Effector memory CD4-positive, alpha-beta T cell (primary cell): ENCODE measurements at places on chromosomes 4 and X.

- H3K4me3 ChIP-seq = peak overlapping the region; percentile 21
- no peaks in the 10 kb centered on the region for H3K27me3 ChIP-seq
- peaks cover 48% of the 10 kb centered on the region for H3K4me1 ChIP-seq
- H3K36me3 ChIP-seq = no peaks in the 10 kb centered on the region
These were observed 32.7 kb downstream of the TBC1D14 start for GRCh38 chr4:6942238-6942800.

DNA sequence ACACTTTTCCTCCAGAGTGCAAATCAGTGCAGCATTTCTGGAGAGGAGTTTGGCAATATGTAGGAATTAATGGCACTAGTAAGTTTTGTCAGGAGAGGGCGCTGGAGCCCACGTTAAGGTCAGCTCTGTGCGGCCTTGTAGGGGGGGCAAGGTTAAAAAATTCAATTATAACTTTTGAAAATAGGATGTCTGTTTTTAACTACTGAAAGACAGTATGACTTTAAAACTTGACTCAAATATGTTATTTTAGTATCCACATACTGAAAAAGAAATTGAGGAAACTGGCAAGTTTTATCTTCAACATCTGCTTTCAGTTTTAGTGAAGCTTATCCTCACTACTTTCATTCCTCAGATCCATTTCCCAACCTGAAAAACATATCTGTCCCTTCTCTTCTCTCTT, 30.9 kb upstream of the HSD17B13 start:
- H3K4me1 ChIP-seq = no peaks in the 10 kb centered on the region
- H3K36me3 ChIP-seq = peaks cover 31% of the 10 kb centered on the region
- no peak overlapping the region for H3K27ac ChIP-seq
- DNase-seq = peak; percentile 12
- H3K27me3 ChIP-seq = no peaks in the 10 kb centered on the region

- no peaks in the 10 kb centered on the region for H3K36me3 ChIP-seq
- no peaks in the 10 kb centered on the region for H3K27me3 ChIP-seq
These were observed 34.6 kb downstream of the ATXN3L start for GRCh38 chrX:13285229-13285628.

GRCh38 chr4:24840362-24840761, 45.0 kb downstream of the SOD3 start:
- H3K4me3 ChIP-seq = no peak overlapping the region
- H3K36me3 ChIP-seq = no peaks in the 10 kb centered on the region
- H3K27me3 ChIP-seq = no peaks in the 10 kb centered on the region
- no peak overlapping the region for H3K27ac ChIP-seq

DNA sequence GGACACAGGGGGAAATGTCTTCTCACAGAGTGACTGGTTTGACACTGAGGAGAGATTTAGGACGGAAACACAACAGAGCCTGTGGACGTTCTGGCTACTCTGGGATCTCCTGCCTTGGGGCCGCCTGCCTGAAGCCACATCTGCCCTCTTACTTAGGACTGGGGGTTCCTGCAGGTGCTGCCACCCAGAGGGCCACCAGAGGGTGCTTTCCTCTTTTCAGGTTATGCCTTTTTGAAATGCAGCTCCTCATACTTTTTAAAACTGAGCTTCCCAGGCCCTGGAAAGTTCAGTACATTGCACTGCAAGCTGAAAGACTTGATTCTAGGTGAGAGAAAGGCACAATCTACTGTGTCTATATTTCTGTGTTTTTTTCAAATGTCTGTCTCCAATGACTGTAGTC, 92.2 kb upstream of the PGRMC2 start:
- H3K4me1 ChIP-seq = no peaks in the 10 kb centered on the region
- no peak overlapping the region for H3K4me3 ChIP-seq
- no peak for DNase-seq
- no peaks in the 10 kb centered on the region for H3K27me3 ChIP-seq
- H3K27ac ChIP-seq = no peak overlapping the region

DNA sequence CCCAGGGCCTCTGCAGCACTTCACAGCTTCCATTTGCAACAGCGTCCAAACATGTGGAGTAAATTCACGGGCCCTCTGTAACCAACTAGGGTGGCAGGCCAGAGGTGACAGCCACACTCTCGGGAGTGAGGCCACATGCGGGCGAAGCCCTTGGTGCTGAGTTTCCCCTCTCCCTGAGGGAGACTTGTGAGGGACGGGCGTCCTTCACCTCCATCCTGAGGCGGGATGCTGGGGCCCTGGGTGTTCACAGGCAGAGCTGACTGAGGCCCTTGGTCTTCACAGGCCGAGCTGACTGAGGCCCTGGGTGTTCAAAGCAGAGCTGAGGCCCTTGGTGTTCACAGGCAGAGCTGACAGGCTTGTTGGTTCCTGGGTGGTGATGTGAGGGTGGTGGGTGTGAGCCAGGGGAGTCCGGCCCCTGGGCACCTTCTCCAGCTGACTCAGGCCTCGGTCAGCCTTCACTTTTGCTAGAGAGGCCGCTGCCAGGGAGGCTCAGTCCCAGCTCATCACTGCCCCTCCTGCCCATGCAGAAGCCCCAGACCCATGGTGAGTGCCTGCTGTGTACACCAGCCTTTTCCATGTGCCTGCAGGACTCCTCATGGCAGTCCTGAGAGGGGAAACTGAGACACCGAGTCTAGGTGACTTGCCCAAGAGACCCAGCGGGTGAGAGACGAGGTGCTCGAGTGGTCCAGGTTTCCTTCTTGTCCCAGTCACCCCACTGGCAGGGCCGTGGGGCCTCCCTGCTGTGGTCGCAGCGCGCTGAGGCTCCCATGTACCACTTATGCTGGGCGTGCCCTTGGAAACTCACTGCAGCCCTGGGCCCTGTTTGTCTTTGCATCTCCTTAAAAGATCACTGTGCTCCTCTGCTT, 8.5 kb downstream of the WFS1 start:
- no peak for DNase-seq
- H3K36me3 ChIP-seq = no peaks in the 10 kb centered on the region
- H3K4me3 ChIP-seq = no peak overlapping the region
- no peaks in the 10 kb centered on the region for H3K27me3 ChIP-seq
- H3K27ac ChIP-seq = no peak overlapping the region
- H3K4me1 ChIP-seq = peaks cover 9% of the 10 kb centered on the region

DNA sequence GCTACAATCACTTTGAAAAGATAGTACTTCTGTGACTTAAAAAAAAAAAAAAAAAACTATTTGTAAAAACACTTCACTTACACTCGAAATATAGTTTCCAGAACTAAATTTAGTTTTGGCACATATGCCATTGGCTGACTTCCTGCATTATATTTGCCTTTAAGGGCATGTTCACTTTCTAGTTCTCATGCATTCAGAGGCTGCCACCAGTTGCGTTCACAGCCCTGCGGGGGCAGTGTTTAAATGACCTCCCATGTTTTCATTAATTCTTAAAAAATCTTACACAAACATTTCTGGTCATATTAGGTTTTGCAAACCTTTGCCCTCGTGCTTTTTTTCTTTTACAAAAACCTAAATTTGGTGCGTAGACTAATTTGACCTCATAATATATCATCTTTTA, 12.4 kb upstream of the ARHGAP6 start:
- no peaks in the 10 kb centered on the region for H3K4me1 ChIP-seq
- H3K27ac ChIP-seq = no peak overlapping the region
- no peak overlapping the region for H3K4me3 ChIP-seq
- H3K36me3 ChIP-seq = no peaks in the 10 kb centered on the region

- H3K27ac ChIP-seq = no peak overlapping the region
- H3K36me3 ChIP-seq = no peaks in the 10 kb centered on the region
- no peak overlapping the region for H3K4me3 ChIP-seq
- no peaks in the 10 kb centered on the region for H3K4me1 ChIP-seq
- no peaks in the 10 kb centered on the region for H3K27me3 ChIP-seq
- no peak for DNase-seq
These were observed 39.3 kb upstream of the HPGD start for GRCh38 chr4:174561560-174561959.

DNA sequence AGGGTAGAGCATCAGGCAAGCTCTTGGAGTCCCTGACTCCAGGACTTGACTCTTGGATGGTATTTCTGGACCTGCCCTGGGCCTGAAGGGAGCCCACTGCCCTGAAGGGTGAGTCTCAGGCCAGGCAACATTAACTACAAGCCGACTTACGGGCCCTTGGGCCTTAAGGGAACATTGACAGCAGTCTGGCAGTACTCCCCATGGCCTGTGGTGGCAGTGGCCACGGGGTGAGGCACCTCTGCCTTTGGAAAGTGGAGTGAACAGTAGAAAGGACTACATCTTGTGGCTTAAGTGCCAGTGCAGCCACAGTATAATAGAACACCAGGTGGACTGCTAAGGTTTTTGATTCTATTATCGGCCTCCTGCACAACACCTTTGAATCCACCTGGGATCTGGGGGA, 36.3 kb downstream of the SH3BGRL start:
- no peak overlapping the region for H3K4me3 ChIP-seq
- no peaks in the 10 kb centered on the region for H3K27me3 ChIP-seq
- no peak overlapping the region for H3K27ac ChIP-seq
- no peaks in the 10 kb centered on the region for H3K36me3 ChIP-seq

DNA sequence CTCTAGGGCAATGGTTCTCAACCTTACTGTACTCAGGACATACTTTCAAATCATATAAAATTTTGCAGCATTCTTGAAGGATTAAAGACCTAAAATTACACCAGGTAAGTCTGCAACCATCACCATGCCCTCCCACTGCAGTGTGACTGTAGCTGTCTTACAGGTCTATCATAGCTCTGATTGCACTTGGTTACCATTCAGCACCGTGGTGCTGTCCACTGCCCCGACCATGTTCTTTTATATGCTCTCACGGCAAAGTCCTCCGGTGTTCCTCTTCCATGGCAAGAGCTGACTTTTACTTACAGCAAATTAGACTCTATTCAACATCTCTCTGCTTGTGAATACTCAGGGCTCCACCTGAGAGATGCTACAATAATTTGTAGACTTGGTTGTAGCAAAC, 11.5 kb downstream of the CRMP1 start:
- H3K36me3 ChIP-seq = no peaks in the 10 kb centered on the region
- DNase-seq = no peak
- H3K4me1 ChIP-seq = no peaks in the 10 kb centered on the region
- H3K4me3 ChIP-seq = no peak overlapping the region
- H3K27me3 ChIP-seq = peaks cover 8% of the 10 kb centered on the region

GRCh38 chr4:156619154-156619934, 352.3 kb downstream of the PDGFC start:
- H3K36me3 ChIP-seq = no peaks in the 10 kb centered on the region
- H3K27ac ChIP-seq = no peak overlapping the region
- H3K4me3 ChIP-seq = no peak overlapping the region
- H3K27me3 ChIP-seq = no peaks in the 10 kb centered on the region
- H3K4me1 ChIP-seq = no peaks in the 10 kb centered on the region

- no peak for DNase-seq
- H3K36me3 ChIP-seq = no peaks in the 10 kb centered on the region
- H3K4me3 ChIP-seq = no peak overlapping the region
- no peaks in the 10 kb centered on the region for H3K4me1 ChIP-seq
- H3K27me3 ChIP-seq = no peaks in the 10 kb centered on the region
These were observed 655.3 kb upstream of the FRG1 start for GRCh38 chr4:189285377-189285776.

DNA sequence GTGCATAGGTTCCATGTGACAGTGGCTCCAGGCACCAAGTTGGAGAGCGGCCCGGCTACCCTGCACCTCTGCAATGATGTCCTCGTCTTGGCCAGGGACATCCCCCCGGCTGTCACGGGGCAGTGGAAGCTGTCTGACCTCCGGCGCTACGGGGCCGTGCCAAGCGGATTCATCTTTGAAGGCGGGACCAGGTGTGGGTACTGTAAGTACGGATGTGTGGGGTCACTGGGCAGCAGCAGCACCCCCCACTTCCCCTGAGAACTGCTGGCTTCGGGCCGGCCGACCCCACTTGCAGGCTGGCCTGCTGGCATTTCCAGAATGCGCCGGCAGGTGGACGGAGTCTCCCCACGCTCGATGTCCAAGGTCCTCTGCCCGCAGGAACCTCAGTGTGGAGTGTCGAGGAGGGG, 13.2 kb downstream of the DOK7 start:
- H3K4me1 ChIP-seq = no peaks in the 10 kb centered on the region
- H3K4me3 ChIP-seq = no peak overlapping the region
- peaks cover 13% of the 10 kb centered on the region for H3K27me3 ChIP-seq
- H3K27ac ChIP-seq = no peak overlapping the region

GRCh38 chr4:173530326-173531085, 477 bp upstream of the HAND2 start:
- H3K36me3 ChIP-seq = no peaks in the 10 kb centered on the region
- peak overlapping the region; percentile 13 for H3K4me3 ChIP-seq
- peaks cover 82% of the 10 kb centered on the region for H3K27me3 ChIP-seq
- peaks cover 21% of the 10 kb centered on the region for H3K4me1 ChIP-seq
- H3K27ac ChIP-seq = no peak overlapping the region

DNA sequence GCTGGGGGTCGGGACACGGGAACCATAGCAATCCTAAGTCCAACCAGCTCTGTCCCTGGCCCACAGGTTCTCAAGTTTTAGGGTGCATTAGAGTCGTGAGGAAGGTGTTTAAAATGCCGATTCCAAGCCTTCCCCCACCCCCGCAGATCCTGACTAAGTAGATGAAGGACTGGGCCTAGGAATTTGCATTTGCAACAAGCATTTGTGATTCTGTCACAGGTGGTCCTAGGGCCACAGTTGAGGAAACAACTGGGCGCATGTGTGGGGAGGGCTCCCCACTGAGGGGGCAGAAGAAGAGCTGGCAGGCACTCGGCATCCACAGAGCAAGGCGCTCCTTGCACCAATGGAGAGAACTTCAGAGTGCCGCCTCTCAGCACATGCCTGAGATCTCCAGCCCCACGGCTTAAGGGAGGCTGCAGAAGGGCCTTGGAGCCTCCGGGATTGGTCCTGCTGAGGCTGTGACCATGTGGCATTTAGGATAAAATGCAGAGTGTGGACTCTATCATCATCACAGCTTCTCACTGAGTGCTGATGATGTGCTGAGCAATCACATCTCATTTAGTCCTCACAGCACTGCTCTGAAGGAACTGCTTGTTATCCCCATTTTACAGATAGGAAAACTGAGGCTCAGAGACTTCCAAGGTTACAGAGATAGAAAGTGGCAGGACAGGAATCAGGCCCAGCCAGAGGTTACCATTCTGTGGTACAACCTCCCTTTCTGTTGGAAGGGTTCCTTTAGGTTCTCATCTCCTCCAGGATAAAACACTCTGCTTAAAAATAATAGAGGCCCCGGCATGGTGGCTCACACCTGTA, 16.7 kb downstream of the SEL1L3 start:
- no peak for DNase-seq
- H3K4me3 ChIP-seq = no peak overlapping the region
- H3K27me3 ChIP-seq = no peaks in the 10 kb centered on the region
- no peak overlapping the region for H3K27ac ChIP-seq
- H3K4me1 ChIP-seq = peaks cover 4% of the 10 kb centered on the region

GRCh38 chr4:95158626-95159025, 390.1 kb downstream of the UNC5C start:
- no peak overlapping the region for H3K27ac ChIP-seq
- peaks cover 4% of the 10 kb centered on the region for H3K4me1 ChIP-seq
- no peak for DNase-seq
- no peaks in the 10 kb centered on the region for H3K27me3 ChIP-seq
- no peaks in the 10 kb centered on the region for H3K36me3 ChIP-seq
- H3K4me3 ChIP-seq = no peak overlapping the region

GRCh38 chr4:4361883-4362282, 25.0 kb upstream of the NSG1 start:
- no peaks in the 10 kb centered on the region for H3K4me1 ChIP-seq
- no peak overlapping the region for H3K27ac ChIP-seq
- no peaks in the 10 kb centered on the region for H3K36me3 ChIP-seq
- H3K27me3 ChIP-seq = no peaks in the 10 kb centered on the region
- DNase-seq = no peak
- H3K4me3 ChIP-seq = no peak overlapping the region
